T-helper 1 cell (primary cell): ENCODE measurements at places on chromosomes 3 and 15.

DNA sequence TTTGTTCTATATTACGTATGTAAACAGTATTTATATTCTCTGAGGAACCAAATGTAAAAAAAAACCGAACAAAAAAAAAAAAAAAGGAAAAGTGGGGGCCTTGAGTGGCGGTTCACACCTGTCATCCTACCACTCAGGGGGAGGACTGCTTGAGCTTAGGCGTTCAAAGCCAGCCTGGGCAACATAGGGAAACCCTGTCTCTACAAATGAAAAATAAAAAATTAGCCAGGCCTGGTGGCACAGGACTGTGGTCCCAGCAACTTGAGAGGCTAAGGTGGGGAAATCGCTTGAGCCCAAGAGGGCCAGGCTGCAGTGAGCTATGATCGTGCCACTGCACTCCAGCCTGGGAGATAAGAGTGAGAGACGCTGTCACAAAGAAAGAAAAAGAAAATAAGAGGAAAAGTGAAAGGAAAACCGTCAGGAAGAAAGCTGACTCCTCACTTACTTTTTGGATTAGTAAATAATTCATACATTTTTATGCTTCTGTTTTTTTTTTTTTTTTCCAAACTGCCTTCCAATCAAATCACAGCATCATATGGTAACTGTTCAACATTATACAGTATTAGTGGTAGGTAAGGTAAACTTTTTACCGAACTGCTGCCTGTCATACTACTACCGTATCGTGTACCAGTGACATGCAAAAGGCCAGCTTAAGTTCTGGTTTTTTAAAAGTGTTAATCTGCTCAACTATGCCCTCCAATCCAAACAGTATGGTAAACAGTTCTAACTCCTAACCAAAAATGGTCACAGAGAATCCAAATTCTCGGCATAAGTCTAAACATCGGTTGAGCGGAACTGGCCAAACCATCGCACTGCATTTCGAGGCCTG lies 1.2 kb downstream of the PHC3 start:
- no peak for DNase-seq

DNA sequence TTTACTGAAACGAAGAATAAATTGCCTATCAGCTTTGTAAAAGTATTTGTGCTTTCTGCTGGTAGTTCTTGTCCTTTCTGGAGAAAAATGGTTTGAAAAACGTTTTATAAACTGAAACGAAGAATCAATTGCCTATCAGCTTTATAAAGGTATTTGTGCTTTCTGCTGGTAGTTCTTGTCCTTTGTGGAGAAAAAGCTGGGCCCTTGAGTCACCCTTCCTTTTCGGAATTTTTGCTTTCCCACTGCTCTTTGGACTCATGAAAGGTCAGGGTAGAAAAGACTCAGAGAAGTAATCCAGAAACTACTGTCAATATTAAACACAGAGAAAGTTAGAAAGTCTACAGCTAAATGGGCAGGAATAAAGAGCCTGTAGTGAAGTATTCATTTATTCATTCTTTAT lies 72.8 kb downstream of the EOMES start:
- no peak for DNase-seq

DNA sequence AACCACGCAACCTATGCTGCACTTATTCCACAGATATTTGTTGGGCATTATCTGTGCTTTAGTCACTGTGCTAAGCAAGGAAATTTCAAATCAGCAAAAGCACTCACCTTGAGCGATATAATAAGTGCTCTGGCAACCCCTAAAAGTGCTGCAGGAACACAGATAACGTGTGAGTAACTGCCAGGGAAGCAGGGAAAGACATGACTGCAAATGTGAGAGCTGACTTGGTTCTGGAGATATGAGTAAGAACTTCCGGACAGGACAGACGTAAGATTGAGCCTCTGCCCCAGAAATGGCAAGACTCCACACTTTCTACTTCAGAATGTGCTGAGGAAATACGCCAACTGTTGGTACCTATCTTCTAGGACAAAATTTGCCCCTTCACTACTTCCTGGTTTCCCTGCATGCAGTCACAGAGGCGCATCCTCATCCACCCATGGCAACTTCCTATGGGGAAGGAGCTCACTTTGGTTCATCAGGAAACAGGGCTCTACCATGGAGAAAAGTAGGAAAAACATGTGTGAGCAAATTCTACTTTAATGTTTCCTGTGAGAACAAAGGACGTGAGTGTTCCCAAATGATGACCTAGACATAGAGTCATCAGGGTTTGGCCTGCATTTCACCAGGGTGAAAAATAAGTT lies 41.7 kb downstream of the AQP9 start:
- DNase-seq, result no peak

DNA sequence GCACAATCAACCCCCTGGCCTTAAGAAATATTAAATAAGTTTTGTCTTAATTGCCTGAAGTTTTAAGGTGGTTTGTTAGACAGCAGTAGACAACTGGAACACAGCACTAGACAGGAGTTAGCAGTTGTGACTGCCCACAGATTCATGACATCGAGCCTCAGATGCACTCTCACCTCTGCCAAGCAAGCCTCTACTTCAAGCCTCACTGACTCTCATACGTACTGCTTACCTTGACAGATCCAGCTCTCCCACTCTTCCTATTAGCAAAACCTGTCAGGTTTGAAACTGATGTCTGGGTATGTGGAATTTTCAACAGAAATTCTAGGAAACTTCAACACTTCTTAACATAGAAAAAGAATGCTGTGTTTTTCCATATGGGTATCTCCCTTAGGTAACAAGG lies 382.9 kb upstream of the DPH6 start:
- no peak for DNase-seq

- DNase-seq, result no peak
These were observed 433.1 kb upstream of the KCNMB2 start for GRCh38 chr3:178103140-178103539.

- DNase-seq, result no peak
These were observed 44.4 kb upstream of the OTOL1 start for GRCh38 chr3:161452179-161452578.

DNA sequence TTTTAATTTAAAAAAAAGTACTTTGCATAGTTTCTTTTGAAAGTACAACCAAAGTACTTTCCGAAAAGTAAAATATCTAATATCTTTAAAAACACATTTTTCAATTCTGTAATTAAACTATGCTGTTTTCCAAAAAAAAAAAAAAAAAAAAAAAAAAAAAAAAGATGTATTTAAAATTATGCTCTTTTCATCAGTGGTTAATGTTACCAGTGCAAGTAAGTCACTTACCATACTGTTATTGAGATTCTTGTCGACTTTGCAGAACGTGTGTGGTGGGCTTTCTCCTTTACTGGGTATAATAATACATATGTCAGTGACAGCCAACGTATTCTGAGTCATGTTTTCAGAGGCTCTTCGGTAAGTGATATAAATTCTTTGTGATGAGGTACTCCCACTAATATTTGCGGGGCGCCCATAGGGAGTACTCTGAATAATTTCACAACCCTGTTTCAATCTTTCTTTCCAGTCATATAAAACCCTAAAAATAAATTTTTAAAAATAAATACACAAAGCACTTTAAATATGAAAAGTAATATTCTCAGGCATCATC lies 39.9 kb downstream of the DENND4A start:
- DNase-seq, result no peak

- DNase-seq, result no peak
These were observed 146.3 kb downstream of the TLE3 start for GRCh38 chr15:69951256-69951897.

- DNase-seq, result no peak
These were observed 15.2 kb downstream of the MRPS22 start for GRCh38 chr3:139358841-139359562.

DNA sequence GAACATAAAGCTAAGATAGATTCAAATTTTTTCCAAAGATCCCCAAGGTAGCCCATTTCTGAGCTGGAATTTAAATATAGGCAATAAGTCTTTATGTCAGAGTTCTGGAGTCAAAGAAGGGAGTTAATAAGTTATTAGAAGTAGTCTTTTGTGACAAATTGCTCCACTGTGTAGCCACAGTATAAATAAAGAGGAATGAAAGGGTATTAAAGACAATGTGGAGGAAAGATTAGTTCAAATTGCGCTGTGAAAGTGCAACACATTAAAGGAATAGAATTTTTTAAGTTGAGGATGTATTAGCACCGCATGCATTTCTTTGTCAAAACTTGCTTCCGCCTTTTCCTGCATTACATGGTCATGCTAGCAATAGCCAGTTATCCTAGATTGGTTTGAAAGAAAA lies 666.6 kb upstream of the CCDC54 start:
- DNase-seq, result no peak

DNA sequence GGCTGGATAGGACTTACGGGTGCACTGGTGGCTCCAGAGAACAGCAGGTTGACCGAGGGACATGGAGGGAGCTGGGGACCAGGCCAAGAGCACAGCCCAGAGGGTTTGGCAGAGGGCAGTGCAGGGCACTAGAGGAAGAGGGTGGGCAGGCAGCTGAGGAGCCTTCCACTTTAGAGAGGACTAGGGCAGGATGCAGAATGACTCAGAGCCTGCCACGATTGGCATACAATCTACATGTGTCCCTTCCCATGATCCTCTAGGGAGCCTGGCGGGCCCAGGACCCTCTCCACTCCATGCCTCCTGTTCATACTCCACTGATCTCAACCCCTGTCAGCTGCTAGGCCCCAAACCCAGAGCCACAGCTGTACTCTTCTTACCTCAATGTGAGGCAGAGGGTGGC lies 14.4 kb upstream of the APEH start:
- DNase-seq, result no peak

DNA sequence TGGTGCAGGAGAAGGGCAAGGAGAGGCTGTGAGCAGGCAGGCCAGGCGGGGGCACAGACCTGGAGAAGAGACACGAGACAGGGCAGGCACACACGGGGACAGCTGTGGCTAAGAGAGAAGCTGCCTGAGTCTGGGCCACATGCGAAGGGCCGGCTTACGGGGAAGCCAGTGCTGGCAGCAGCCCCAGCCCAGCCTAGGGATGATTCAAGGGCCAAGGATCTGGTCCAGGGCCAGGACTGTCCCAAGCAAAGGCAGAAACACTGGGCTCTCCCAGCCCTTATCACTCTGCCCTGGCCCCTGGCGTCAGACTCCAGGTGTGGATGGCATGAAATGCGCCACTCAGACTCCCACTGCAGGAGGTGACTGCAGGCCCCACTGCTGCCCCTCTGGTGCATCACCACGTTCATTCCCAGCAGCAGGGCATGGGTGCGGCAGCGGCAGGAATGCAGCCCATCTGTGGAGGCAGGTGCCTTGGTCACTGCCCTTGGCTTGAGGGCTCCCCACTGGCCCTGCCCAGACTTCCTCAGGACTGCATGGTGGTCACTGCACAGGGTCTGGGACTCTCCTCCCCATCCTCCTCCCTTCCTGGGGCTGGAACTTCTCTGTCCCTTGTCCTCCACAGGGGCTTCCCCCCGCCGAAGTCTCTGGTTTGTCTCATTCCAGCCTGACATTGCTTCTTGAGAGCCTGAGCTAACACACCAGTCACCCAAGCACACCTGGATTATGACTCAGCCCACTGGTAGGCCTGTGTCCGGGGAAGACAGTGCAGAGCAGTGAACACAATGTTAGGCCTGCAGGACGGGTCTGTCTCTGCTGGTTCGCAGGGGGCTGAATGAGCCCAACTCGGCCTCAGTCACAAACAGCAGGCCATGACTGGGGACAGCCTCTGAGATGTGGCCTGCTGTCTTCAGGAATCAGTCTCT lies 69.3 kb downstream of the TBC1D2B start:
- no peak for DNase-seq

DNA sequence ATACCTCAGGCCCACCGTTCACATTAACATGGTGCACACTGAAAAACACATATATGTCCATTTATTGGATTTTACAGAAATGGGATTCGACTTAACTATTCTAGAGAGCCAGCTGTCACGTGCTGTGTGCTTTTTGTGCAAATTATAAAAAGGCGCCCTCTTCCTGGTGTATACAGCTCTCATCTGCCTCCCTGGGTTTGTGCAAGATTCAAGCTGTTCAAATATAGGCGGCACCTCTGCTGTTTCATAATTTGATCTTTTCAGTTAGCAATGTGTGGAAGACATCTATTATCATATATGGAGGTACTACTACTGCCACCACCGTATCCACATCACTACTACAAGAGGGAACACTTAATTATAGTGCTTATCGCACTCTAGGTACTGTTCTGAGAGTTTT lies 187.6 kb downstream of the EBLN2 start:
- no peak for DNase-seq

GRCh38 chr15:82052751-82053150 lies 6.9 kb upstream of the MEX3B start:
- DNase-seq, result no peak

DNA sequence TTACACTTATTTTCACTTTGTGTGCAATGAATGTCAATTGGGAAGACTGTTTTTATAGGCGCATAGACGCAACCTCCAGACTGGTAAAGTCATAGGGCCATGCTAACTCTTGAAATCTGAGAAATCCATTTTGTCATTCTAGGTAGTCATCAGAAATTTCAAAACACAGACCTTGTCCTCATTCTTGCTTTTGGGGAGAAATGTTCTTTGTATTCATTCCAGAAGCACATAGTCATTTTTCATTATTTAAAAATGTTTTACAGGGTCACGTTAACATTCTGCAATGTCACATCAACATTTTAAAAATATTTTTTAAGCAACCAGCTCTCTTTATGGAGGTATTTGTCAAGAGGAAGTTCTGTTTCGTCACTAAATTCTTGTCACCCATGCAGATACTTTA lies 898.4 kb downstream of the PDCD6IP start:
- no peak for DNase-seq

GRCh38 chr3:64958199-64958843 lies 270.5 kb upstream of the ADAMTS9 start:
- DNase-seq, result no peak

DNA sequence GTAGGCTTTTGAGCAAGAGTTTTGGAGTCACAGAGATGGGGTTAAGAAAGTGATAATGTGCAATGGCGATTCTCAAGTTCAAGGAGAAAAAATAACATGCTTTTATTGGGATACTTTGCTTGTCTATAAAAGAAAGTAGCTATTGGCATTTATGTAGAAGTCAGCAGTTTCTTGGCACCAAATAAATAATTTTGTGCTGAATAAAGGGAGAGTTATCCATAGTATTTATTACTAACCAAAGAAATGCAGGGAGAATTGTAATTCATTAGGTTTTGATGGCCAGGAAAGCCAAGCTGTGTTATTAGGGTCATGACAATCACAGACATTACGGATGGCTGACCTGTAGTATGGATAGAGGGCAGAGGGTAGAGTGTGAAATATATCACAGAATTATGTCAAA lies 33.1 kb downstream of the BTD start:
- no peak for DNase-seq

- DNase-seq, result no peak
These were observed 109.1 kb downstream of the BDH1 start for GRCh38 chr3:197446700-197447056.

- no peak for DNase-seq
These were observed 294.1 kb downstream of the ZBTB20 start for GRCh38 chr3:114852966-114853365.

GRCh38 chr15:75864213-75865059 lies 21.2 kb downstream of the UBE2Q2 start:
- no peak for DNase-seq

- DNase-seq, result no peak
These were observed 22.4 kb downstream of the MAP6D1 start for GRCh38 chr3:183802989-183803388.

- no peak for DNase-seq
These were observed 7.6 kb upstream of the HES1 start for GRCh38 chr3:194128202-194128918.
